ENCODE measurements at places on chromosomes 1 and 21.

DNA sequence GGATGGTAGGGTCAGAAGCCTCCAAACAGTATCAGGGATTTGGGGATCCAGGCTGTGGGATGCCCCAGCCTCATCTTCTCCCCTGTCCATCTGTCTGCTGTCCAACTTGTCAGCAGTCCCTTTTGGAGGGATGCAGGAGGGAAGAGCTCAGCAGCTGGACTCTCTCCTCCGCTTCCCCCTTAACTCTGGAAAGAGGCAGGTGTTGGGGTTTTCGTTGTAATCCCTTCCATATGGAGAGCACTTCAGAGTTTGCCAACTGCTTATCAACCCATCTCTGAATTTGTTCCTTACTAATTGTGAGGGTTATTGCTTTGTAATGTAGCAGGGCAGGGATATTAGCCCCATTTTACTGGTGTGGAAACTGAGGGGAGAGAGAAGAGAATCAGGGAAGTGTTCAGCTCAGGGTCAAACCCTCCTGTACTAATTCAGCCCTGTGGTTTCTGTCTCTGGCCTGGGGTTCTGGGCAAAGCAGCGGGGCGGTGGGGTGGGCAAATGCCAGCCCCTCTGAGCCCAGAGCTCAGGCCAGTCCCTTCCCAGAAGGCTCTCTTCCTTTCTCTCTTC, 3.2 kb downstream of the CITED4 start:
- no peak for DNase-seq

GRCh38 chr1:53180951-53181350, 15.7 kb upstream of the CPT2 start:
- DNase-seq: no peak

GRCh38 chr1:55445416-55445815, 230.3 kb upstream of the USP24 start:
- no peak for DNase-seq

DNA sequence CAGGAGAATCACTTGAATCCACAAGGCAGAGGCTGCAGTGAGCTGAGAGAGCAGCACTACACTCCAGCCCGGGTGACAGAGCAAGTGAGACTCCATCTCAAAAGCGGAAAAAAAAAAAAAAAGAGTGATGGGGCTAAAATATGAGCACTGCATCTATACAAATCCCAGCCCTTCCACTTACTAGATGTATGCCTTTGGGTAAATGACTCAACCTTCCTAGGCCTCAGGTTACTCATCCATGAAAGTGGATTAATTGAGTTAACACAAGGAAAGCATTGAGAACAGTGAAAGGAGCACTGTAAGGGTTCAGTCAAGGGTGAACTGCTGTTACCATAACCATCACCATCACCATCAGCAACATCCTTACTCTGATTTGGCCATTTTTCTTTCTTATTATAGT, 226.4 kb upstream of the C8B start:
- no peak for DNase-seq

GRCh38 chr21:46608672-46609111, 3.8 kb upstream of the S100B start:
- no peak for DNase-seq

- DNase-seq: no peak
Observed at GRCh38 chr1:245978915-245979314, 528.2 kb downstream of the SMYD3 start.

DNA sequence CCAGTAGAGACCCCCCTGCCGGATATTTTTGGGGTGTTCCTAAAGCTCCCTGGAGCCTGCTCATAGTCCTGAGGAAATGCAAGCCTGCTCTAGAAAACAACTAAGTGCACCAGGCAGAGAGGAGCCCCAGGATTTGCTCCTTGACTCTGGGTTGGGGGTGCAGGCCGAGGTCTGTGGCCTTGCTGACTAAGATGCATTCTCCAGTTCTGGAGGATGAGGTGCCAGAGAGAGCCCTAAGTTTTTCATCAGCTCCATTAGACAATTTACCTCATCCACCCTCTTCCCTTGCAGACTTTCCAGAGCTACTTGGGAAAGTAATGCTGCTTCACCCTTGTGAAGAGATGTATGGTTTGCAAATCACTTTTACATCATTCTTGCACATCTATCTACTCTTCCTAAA, 9.1 kb downstream of the TUFT1 start:
- no peak for DNase-seq

Data from PC-9 (cell line).